ENCODE measurements at places on chromosomes 4 and X.
A peak's percentile ranks its signal among the peaks of the same experiment; 100 is the strongest.

- DNase-seq, result no peak
These were observed 95.4 kb downstream of the GPR143 start for GRCh38 chrX:9670136-9670814.

DNA sequence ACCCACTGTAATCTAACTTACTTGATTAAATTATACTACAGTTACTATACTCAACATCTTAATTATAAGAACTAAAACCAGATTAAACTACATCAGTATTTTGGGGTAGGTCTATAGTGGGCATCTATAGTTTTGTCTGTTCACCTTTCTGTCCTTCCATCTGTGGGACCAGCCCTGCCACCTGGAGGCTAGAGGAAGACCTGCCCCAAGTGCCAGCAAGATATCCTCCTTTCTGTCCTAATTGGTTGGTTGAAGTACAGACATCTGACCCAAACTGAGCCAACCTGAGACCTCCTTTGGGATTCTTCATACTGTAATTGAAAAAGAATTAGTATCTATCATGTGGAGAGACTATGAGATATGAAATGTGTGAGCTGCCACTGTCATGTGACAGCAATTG, 172.2 kb upstream of the TLL1 start:
- DNase-seq, result peak; percentile 5

DNA sequence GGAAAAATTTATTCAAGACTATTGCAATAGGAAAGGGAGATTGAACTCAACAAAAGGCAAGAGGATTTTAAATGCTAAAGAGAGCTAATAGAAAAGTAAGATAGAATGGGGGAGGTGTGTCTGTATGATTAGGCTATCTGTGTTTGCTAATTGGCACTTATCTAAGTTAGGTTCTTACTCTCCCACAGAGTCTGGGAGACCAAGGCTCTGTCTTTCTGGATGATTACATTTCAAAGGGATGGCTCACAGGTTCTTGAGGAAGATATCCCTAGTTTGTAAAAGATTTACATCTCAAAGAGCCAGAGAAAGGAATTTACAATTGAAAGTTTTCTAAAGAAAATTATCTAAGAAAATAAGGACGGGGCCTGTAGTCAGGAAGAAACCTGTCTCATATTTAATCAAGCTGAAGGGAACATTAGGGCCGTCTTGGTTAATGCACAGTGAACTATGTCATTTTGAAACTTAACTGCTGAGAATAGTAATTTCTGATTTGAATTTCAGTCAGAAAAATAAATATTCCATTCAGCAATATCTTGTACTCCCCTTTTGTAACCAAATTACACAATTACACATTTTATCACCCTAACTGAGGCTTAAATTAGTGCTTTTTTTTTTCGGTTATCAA, 75.8 kb downstream of the MAGEB10 start:
- DNase-seq, result no peak

GRCh38 chr4:113958766-113959538, 20.5 kb downstream of the ARSJ start:
- no peak for DNase-seq

DNA sequence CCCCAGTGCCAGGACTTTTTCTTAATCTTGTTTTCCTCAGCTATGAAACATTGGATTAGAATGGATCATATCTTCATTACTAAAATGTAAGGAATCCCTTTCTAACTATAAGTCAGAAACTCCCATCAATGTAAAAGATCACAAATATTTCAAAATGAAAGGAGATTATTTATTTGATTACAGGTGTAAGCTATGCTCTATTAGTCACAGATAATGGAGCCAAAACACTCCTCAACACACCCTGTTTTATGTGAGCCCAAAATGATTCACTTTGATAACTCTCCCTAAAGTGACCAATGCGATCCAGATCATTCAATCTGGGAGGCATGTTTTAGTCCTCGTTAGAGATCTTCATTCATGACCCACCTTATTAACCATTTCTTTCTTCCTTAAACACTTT, 566.7 kb upstream of the TENM3 start:
- DNase-seq, result no peak

DNA sequence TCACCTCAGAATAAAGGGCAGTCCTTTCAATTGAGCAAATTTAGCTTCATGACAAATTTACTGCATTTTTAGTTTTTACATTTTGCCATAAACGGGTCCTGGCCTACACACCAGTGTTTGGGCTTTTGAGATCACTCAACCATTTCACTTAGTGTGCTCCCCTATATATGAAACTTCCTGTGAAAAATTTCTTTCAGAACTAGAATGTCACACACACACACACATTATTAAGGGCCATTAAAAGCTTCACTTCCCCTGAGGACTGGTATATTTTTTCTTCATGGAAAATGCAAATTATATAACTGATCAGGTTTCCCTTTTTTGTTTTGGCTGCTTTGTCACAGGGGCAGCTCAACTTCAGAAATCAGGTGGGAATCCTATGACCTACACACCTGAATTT, 206.5 kb downstream of the ENOX2 start:
- no peak for DNase-seq

DNA sequence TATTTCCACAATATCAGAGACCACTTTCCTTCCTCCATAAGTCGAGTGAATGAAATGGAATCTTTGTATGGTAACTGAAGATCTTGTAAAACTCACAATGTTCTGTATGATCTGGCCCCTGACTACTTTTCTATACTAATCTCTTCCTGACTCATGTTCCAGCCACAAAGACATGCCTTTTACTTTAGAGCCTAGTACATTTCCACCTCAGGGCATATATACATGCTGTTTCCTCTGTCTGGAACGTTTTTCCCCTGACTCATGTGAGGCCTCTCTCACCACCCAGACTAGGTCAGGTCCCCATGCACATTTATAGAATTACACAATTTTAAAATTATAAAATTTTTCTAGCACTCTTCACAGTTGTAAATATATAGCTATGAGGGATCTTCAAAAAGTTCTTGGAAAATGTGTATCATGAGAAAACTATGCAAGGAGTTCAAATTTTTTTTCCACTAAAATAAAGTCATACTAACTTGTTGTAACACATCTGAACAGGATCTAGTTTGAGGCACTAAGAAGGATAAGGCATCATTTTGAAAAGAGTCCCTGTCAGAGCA, 208.8 kb downstream of the SH2D1A start:
- no peak for DNase-seq

DNA sequence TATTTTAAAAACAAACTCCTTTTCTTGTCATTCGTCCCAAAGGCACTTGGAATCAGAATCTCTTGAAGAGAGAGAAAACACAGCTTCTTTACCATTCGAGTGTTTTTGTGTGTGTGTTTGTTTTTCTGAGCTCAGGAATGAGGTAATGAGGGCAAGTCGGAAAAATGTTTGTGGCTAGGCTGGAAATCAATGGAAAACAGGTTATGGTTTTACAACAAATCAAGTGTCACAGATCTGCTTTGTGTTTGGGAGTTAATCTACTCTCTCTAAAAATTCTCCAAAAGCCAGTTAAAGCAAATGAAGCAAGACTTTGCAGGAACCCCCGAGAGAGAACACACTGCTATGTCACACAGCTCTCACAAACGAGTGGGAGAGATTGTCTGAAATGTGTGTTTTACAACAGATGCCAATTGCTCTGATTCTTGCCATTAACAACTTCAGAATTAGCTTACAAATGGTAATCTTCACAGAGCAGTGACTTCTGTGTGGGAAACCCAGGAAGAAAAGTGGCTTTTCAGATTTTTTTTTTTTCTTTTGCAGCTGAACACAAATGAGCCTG, 264.1 kb downstream of the CBLL2 start:
- DNase-seq, result no peak

DNA sequence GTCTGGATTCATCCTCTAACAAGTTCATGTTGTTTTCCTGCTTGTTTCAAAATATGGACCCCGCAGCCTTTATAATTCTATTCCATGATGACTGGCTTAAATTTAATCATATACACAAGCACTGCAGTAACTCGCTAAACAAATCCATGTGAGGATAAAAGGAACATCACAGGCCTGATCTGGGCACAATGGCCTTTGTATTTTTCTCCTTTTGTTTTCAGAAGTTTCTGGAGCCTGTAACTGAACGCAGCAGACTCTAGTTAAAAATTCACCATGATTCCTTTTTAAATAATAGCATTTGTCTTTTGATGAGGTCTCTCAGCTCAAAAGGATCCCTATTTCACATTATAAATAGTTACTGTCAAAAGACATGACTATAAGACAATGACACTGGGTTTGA, 30.2 kb upstream of the TMEM184C start:
- DNase-seq, result no peak

DNA sequence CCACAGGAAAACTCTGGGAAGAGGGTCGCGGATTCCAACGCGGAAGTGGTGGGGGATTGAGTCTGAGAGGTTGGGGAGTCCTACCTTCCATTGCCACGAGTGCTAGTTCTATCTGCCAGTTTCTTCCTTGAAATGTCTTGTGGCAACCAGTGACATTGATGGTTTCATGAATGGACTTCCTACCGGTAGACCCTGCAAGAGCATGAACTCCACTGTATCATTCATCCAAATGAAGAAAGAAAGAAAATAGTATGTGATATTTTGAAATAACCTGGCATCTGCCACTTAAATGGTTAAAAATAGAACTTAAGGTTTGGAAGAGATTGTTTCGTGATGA, 1.1 kb upstream of the SLC10A7 start:
- DNase-seq, result no peak

DNA sequence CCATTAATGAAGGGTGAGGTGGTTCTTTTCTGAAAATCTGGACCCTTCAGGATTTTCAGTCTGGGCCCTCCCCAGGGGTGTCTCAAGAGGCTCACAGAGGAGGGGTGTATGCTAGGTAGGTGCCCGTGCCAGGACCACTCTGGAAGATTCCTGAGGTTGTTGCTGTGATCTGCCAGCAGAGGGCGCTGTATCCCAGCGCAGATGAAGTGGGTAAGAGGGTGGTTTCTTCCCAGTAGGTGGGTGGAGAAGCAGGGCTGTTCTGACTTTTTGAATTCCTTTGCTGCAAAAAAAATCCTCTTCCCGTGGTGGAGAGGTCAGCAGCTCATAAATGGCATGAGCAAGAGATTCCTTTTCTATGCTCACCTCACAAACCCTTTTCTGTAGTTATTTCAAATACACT, 51.1 kb downstream of the SCML1 start:
- DNase-seq, result peak; percentile 28

DNA sequence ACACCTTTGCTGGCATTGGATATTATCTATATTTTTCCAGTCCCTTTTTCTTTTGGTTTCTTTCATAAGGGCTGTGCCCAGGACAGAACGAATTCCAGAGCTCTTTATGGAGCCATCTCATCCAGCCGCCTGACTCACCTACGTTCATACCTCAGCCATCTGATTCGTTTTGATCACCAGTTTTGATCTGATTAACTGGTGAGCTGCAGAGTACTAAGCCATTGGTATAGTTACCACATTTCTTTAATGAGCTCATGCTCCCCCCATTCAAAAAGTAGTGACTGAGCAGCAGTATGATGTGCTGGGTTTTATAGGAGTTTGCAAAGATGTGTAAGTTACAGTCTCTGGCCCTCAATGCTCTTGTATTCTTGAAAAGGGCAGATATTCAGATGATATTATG, 43.0 kb upstream of the CDKN2AIP start:
- DNase-seq, result no peak

DNA sequence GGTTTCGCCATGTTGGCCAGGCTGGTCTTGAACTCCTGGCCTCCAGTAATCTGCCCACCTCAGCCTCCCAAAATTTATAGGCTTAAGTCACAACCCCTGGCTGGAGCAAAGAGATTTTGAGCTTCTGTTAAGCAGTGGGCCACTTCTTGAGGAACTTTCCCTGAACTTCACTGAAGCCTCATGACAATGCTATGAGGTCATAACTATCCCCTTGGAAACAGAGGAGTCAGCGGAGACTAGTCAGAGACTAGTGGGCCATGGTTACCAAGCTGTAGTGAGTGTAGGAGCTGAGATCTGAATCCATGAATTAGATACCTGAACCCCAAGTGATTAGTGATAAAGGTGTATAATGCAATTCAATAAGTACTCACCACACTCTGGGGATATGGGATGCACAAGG, 145.1 kb upstream of the MSX1 start:
- no peak for DNase-seq

GRCh38 chr4:34732176-34732950, 1512.0 kb downstream of the ARAP2 start:
- DNase-seq, result no peak

DNA sequence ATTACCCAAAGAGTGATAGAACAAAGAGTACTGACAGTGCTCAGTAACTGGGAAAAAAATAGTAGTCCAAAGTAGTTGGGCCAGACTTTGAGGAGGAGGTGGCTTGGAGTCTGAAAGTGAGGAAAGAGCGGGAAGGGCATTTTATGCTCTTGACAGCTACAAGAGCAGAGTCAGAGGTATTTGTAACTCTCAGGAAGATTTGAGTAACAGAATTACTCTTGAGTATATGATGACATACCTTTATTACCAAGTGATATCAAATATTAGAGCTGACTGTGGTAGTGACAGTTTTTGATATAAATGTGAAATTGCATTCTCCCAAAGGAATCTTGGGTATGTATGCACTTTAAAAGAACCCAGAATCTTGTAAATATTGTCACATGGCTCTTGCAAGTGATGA, 2.2 kb downstream of the SLAIN2 start:
- no peak for DNase-seq

DNA sequence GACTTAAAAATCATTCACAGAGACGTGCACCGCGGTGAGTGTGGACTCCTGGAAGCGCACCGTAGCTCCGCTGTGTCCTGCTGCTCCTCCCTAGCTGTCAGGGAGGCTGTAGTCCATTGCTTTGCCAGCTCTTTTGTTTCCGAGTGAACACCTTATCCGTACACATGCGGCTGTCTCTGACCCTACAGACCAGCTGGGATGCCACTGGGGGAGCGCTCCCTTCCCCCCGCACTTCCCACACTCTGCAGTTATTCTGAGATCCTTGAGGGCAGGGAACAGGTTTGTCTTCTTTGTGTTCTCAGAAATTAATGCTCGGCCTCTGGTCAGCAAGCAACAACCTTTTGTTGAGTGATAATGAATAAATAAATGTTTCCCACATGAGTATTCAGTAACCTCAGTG, 33.7 kb upstream of the MSANTD1 start:
- no peak for DNase-seq

GRCh38 chrX:3522101-3522650, 175.7 kb upstream of the MXRA5 start:
- DNase-seq, result no peak

- no peak for DNase-seq
These were observed 164.0 kb downstream of the TMEM47 start for GRCh38 chrX:34493086-34493485.

- no peak for DNase-seq
These were observed 172.6 kb upstream of the PSAPL1 start for GRCh38 chr4:7607156-7607910.

DNA sequence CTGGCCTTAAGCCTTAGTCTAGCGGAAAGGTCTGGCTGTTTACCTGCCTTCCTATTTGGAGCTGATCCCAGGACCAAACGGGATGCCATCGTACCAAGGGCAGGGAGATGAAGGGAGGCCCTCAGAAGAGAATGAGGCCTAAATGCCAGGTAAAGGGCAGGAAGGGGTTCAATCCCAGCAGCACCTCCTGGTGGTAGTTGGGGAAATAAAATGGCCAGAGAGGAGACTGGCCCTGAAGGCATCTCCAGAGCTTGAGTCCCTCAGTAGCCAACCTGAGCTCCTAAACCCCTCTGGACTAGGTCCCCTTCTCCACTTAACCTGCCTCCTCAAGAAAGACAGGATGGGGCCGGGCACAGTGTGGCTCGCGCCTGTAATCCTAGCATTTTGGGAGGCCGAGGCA, 53.7 kb downstream of the KDM5C start:
- DNase-seq, result no peak

GRCh38 chr4:6239486-6239885, 30.2 kb upstream of the WFS1 start:
- DNase-seq, result no peak

GRCh38 chrX:40015693-40016092, 82.1 kb downstream of the BCOR start:
- no peak for DNase-seq
